ENCODE measurements at places on chromosomes 13 and 19.

- no peak for DNase-seq
Observed at GRCh38 chr19:38190061-38190460, 34.0 kb downstream of the DPF1 start.

DNA sequence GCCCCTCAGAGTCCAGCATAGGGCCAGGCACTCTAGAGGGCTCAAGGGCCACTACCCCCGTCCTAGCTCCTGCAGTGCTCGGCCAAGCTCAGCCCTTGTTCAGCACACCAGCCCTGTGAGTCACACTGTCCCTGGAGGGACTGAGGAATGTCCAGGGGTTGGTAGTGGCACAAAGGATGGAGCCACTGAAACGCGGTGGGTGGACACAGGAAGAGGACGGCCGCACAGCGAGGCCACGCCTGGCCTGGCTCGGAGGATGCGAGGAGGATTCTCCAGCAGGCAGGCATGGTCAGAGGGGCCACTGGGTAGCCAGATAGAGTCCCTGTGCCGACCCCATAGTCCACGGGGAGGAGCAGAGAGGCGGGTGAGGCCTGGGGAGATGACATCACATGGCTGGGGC is 45.7 kb downstream of the C1QTNF9 start:
- DNase-seq: no peak

DNA sequence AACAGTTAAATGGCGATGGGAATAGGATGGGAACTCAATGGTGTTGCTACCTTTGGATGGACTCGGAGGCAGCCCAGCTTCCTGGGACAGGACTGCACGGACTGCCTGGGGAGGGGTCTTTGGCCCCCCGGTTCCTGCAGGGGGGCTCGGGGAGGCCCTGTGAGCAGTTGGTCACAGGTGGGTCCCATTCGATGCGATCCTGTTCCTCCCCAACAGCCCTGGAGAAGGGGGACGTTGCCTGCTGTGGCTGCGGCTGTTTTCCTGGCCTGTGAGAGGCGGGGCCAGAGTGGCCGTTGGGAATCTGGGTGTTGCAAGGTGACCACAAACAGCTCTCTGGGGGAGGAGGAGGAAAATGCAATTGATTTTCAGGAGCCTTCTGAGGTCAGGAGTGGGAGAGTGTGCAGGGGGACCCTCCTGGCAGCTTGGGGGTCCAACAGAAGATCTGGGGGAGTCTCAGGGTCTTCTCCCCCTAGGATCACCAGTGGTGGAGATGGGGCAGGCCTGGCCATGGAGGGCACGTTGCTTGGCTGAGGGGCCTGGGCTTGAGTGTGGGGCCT is 1.9 kb upstream of the PLPPR3 start:
- no peak for DNase-seq

DNA sequence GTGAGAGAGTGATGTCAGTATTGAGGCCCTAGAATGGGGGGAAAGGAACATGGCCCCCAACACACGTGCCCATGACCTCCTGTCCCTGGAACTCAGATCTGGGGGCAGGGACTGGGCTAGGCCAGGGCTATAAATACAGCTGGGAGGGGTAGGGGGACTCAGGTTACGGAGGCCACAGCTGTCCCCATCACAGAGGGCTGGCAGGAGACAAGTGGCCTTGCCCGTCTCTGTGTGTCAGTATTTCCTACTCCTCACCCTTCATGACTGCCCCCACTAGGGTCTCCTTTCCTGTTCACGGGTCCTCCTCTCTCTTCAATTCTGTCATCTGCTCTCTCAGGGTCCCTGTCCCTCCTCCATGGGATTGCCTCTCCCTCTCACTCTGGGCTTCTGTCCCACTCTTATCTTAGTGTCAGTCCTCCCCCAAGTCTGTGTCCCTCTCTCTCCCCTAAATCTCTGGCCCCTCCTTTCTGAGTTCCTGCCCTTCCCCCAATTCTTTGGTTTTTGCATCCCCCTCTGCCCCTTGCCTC is 687 bp upstream of the HRC start:
- DNase-seq: no peak

GRCh38 chr19:40056505-40056904 is 474 bp upstream of the ZNF780B start:
- DNase-seq: no peak

DNA sequence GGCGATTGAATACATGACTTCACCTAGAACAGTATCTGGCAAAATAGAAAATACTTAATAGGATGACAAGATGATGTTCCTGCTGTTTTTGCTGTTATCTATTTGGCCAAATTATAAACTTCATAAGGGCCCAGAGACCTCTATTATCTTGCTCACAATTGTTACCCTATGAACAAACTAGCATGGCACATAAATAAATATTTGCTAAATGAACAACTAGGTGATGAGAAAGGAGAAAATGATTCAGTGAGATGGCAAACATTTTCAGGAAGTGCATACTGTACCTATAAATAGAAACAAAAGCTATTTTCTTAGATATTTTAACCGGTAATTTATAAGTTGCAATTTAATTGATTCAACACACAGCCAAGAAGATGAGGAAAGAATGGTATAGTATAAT is 78.4 kb downstream of the FAM216B start:
- DNase-seq: no peak

GRCh38 chr19:54662730-54663129 is at the start of gene LILRB4:
Gene LILRB4 (plus strand): TSS chr19:54662985. CDS start chr19:54663034, 49 bp downstream.
- DNase-seq: no peak

DNA sequence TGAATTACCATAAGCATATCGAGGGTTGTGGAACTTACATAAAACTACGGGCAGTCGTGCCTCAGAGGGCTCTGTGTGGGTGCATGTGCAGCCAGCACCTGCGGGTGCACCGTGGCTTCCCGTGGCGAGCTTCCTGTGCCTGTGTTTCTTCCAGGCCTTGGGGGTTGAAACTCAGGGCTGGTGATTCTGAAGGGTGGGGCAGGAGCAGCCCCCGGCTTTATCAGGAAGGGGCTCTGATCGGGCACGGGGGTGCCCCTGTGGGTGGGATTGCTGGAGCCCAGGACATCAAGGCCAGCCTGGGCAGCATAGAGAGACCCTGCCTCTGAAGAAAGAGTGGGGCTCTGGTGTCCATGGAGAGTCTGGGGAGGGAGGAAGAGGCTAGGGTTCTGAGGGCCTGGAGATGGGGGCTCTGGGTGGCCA is 11.1 kb downstream of the ATP4B start:
- DNase-seq: no peak

DNA sequence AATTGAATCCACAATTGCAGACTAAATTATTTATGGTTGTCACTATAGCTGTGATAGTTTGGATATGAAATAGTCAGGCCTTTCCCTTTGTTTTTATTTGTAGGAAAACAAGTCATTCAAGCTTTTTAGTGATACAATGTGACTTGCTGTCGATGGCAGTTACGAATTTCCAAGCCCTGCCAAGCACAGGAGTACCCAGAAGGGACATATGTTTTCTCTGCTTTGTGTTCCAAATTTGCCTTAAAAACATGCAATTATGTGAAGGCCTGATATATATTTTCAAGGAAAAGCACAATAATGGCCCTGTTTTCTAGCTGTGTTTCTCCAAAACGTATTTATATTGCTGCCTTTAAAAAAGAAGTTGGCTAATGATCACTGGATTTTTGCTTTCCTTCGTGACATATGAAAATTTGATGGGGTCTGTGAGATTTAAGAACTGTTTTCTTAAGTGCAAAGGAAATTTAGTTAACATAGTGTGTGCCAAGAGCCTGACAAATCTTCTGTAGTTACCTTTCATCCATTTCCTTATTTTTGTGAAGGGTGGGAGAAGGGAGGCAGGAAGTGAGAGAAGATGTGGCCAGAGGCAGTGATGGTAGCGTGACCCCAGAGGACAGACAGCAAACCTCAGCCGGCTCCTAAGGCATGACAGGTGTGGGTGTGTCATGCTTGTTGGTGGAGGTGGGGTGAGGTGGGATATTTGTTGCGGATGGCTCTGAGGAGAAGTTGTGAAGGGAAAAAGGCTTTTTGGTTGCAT is 79.6 kb downstream of the TEX26 start:
- no peak for DNase-seq

- DNase-seq: no peak
Observed at GRCh38 chr13:112431734-112432133, 55.6 kb downstream of the SPACA7 start.

- no peak for DNase-seq
Observed at GRCh38 chr13:67726979-67727378, 496.8 kb upstream of the PCDH9 start.

GRCh38 chr13:74423434-74423833 is 289.2 kb upstream of the KLF12 start:
- DNase-seq: no peak

- no peak for DNase-seq
Observed at GRCh38 chr13:70311191-70311590, 202.9 kb upstream of the KLHL1 start.

GRCh38 chr13:20001366-20002190 is 43.1 kb downstream of the ZMYM2 start:
- no peak for DNase-seq
